T follicular helper cell (primary cell): ENCODE measurements at places on chromosomes 4 and X.

DNA sequence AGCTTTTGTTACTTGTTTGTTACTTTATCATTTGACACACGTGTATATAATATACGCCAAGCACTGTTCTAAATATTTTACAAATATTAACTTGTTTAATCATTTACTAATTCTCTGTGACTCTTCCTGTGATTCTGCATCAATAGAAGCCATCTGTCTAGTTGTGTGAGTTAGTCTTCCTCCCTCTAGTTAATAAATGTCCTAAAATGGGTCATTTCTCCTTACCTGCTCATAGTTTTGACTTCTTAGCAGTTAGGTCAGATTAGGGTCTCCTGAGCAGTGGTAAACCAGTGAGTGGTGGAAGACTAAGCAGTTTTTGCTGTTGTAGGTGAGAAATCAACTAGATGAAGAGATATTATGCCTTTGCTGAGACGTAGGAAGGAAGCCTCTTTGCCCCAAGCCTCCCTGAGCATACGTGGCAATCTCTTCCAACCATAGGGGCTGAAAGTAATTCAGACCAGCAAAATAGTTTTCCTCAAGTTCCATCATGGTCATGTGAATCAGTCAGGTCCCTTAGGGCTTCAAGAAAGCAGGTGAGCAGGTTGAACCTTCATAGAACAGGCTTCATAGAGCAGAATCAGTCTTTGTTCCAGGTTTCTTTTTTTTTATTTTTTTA lies 38.7 kb upstream of the THOC2 start:
- DNase-seq, result no peak

DNA sequence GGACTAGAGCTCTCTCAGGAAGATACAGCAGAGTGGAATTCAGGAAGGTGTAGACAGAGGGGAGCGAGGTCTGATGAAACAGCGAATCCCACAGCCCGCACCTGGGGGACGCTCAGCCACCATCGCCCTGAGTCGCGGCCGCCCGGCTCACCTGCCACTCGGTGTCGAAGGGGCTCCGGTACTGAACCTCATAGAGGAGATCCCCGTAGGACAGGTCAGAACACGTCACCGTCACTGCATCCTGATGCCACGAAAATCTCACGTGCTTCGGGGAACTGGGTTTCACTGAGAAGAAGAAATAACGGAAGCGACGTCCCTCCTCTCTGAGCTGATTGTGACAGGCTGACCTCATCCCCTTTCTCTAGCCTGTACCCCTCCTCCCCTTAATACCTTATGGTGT lies 10.2 kb downstream of the CRLF2 start:
- no peak for DNase-seq

- DNase-seq, result no peak
These were observed 595.4 kb upstream of the AGA start for GRCh38 chr4:178037459-178038214.

DNA sequence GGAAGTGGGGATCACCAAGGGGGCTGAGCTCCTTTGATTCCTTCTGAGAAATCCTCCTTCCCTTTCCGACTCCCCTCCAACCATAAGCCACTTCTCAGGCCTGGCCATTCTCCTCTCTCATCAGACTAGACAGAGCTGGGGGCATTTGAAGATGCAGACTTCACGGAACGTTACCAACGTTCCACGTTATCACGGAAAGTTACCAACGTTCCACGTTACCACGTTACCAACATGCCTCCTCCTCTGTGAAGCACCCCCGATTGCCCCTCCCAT lies 85.4 kb upstream of the WWC2 start:
- no peak for DNase-seq

DNA sequence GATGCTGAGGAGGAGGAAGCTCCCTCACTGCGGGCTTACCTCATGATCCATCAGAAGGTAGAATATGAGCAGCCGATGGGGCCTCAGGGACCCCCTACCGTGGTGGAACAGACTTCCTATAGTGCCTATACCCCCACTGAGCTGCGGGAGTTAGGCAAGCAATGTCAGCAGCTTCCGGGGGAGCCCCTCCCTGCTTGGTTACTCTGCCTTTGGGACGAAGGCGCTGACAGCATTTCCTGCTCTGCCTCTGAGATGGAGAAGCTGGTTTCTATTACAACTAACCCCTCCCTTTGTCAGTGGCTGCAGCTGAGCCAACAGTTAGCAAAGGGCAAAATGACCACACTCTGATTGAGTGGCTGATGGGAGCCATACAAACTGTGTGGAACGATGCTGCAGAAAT lies 430.7 kb downstream of the IDS start:
- no peak for DNase-seq

- no peak for DNase-seq
These were observed 122.5 kb upstream of the CLNK start for GRCh38 chr4:10806953-10807645.

GRCh38 chrX:22803353-22803752 lies 196.4 kb upstream of the DDX53 start:
- no peak for DNase-seq

GRCh38 chr4:110002326-110002725 lies 89.6 kb downstream of the EGF start:
- DNase-seq, result no peak

GRCh38 chrX:108219949-108220601 lies 128.5 kb downstream of the ATG4A start:
- DNase-seq, result no peak

DNA sequence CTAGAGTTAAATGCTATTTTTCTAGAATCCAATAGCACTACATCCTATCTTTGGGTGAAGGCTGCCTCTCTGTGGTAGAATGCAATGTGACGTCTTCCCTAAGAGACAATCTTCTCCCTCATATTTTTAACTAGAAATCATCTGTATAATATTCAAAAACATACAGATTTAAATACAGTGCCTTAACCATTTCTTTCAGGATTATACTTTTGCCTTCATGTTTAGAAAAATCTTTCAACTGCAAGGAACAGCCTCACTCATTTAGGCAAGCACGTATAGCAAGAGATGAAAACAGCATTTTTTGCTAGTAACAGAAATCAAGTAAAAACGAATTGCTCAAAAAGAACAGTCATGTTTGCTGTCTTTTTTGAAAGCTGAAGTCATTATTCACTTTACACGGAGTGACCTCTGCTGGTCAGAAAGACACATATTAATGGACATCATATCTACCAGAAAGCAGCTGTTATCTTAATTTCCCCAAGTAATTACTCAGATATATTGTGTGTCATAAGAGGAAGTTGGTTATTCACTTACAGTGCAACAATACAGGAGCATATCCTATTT lies 422.3 kb downstream of the STPG2 start:
- DNase-seq, result no peak

DNA sequence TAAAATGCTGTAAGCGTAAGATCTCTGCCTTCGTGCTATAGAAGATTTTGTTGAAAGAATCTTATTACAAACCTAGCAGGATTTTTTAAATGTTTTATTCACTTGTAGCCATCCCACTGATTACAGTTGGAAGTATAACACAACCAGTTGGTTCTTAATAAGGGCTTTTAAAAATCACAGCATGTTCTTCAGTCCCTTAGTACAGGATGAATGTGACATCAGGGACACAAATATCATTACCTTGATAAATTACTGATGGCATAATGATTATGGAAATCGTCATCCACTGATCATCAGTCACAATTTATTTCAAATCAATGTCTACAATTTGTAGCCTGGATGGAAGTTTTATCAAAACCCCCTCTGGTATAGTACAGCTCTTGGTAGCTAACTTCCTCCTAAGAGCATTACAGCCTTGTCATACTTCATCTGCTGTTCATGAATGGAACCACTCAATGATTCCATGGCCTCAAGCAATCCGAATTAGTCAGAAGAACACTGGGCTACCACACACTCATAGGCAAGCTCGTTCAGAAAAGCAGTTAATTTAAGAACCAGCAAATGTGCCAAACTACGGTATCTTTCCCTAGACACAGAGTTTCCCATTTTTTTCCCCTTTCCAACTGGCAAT lies 389.2 kb upstream of the TENM3 start:
- no peak for DNase-seq

- no peak for DNase-seq
These were observed 16.6 kb downstream of the CHST7 start for GRCh38 chrX:46589977-46590723.

DNA sequence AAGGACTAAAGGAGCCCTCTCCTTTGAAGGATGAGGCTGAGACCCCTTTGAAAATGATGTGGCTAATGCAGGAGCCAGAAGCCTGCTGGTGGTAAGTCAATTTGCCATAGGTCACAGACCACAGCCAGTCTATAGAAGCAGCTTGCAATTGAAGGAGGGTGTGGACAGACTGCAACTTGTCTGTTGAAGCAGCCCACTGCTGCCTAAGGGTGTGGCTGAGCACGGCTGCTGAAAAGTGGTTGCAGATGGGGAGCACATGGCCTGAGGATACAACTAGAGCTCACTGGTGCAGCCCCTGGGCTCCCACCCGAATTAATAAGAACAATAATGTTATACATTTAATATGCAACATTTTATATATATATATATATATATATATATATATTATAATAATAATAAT lies 11.4 kb upstream of the EXOC1L start:
- no peak for DNase-seq

DNA sequence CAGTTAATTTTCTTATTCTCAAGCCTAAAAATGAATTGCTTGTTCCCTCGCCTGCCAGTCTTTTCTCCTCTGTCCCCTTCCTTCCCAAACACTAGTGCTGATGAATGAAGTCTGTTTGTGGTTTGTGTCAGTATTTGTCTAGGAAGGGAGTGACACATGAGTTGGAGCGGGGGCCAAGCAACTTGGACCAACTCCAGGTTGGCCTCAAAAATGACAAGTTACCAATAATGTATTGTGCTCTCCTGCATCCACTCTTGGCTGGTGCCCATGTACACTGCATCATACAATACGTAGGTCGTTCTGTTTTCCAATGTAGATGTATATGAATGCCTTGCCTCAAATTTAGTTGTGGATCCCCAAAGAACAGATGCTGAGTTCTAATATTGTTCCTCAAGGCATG lies 223.0 kb upstream of the GPC4 start:
- DNase-seq, result no peak

- DNase-seq, result no peak
These were observed 432.5 kb upstream of the FGF16 start for GRCh38 chrX:77014377-77015372.

GRCh38 chrX:121260596-121261240 lies 213.3 kb downstream of the GLUD2 start:
- no peak for DNase-seq

- no peak for DNase-seq
These were observed 26.8 kb upstream of the UGT2B4 start for GRCh38 chr4:69522554-69522953.

DNA sequence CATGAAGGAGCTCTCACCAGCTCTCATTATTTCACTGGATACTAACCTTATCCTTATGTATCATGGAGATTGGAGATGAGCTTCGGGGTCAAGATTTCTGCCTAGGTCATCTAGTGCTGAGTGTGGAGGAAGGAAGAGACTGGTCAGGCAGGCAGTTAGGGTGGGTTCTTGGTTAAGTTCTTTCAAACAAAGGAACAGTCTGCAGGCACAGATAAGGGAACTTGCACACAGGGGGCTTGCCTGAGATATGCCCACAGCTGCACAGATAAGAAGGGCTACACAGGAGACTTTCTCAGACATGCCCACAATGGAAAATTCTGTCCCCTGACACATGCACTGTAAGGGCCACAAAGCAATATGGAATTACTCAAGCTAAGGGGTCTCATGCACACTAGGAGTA lies 904.1 kb downstream of the NLGN4X start:
- DNase-seq, result no peak

- no peak for DNase-seq
These were observed 1.6 kb upstream of the LIN54 start for GRCh38 chr4:83012200-83012686.

GRCh38 chrX:148416142-148416541 lies 84.3 kb upstream of the AFF2 start:
- DNase-seq, result no peak

GRCh38 chr4:41366911-41367517 lies 110.3 kb downstream of the UCHL1 start:
- no peak for DNase-seq

GRCh38 chr4:21792736-21793135 lies 155.8 kb downstream of the KCNIP4 start:
- DNase-seq, result no peak
